Fibroblast of skin of right biceps (primary cell): ENCODE measurements at places on chromosomes 3 and 15.

DNA sequence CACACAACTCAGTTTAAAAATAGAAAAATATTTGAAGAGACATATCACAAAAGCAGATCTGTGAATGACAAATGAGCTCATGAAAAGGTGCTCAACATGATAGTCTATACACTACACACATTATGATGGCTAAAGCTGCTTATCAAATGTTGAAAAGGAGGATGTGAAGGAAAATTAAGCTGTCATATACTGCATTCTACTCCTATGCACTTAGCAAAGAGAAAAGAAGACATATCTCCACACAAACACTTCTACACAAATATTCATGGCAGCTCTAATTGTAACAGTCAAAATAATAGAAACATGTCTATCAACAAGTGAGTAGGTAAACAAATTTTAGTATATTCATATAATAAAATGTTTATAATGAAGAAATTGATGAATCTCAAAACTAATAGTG is 540.5 kb downstream of the PLOD2 start:
- DNase-seq: no peak

DNA sequence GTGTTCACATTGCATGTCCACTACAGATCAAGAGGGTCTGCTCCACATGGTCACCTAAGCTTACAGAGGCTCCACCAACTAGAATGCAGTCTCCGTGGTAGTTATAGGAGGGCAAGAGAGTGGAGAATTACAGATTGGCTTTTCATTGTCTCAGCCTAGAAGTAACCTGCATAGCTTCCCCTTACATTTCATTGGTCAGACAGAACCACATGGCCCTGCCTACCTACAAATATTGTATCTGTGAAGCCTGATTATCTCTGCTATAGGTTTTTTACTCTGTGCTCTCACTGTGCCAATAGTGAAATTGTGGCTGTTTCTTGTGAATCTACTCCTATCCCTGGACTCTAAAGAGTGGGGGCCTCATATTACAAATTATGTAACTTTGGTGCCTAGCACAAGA is 2.5 kb upstream of the TLNRD1 start:
- DNase-seq: no peak

DNA sequence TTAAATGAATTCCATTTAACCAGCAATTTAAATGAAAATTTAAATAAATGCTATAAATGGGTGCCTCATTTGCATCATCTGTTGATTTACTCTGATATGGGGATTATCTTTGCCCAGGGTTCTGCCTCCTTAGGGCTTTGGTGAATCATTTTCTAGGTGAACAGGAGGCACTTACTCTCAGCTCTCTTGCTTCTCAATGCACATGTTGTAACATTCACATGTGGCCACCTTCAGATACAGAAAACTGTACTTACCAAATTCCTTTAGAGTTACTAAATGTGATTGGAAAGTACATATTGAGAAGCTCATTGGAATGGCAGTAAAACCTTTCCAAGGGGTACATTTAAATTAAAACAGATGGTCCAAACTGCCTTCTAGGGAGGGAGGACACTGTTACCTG is 20.8 kb downstream of the GADL1 start:
- peak; percentile 8 for DNase-seq

GRCh38 chr3:128152419-128153155 is 694 bp upstream of the EEFSEC start:
- peak; percentile 77 for DNase-seq

- no peak for DNase-seq
These were observed 148.6 kb downstream of the SHQ1 start for GRCh38 chr3:72699631-72700030.

DNA sequence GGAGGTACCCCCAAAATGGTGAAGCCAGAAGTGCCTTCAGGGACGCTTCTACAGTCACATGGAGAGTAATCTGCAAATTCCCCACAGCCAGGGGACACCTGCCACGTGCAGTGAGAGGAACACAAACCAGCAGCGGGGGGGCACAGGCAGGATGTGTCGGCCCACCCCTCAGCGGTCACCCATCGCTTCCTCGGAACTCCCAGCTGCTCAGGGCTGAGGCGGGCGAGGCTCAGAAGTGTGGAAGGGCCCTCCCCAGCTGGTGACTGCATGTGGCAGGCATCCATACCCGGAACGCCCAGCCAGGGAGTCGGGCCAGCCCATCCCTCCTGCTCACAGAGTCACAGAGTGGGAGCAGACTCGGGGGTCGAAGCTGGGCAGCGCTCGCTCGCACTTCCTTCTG is 63.7 kb downstream of the SLC12A8 start:
- DNase-seq: peak; percentile 67

- DNase-seq: no peak
These were observed 615.6 kb upstream of the NECTIN3 start for GRCh38 chr3:110456001-110456400.

- DNase-seq: peak; percentile 75
These were observed 47.9 kb downstream of the PIK3CA start for GRCh38 chr3:179196098-179196497.

GRCh38 chr3:117400303-117400702 is 690.7 kb downstream of the TUSC7 start:
- DNase-seq: no peak

DNA sequence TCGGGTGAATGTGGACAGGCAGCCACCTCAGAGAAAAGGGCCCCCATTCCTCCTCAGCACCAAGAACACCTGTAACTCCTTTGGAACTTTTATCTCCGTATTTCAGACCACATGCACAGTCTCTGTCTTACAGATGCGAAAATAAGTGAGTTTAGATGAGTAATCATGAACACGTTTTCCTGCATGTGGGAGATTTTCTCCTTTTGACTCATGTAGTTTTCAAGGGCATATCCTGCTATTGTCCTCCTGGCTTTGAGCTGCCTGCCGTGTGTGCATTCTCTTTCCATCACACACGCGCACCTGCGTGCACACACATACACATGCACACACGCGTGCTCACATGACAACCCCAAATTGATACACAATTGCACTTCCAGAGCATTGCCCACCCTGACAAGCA is 239.2 kb downstream of the GABRG3 start:
- peak; percentile 38 for DNase-seq

DNA sequence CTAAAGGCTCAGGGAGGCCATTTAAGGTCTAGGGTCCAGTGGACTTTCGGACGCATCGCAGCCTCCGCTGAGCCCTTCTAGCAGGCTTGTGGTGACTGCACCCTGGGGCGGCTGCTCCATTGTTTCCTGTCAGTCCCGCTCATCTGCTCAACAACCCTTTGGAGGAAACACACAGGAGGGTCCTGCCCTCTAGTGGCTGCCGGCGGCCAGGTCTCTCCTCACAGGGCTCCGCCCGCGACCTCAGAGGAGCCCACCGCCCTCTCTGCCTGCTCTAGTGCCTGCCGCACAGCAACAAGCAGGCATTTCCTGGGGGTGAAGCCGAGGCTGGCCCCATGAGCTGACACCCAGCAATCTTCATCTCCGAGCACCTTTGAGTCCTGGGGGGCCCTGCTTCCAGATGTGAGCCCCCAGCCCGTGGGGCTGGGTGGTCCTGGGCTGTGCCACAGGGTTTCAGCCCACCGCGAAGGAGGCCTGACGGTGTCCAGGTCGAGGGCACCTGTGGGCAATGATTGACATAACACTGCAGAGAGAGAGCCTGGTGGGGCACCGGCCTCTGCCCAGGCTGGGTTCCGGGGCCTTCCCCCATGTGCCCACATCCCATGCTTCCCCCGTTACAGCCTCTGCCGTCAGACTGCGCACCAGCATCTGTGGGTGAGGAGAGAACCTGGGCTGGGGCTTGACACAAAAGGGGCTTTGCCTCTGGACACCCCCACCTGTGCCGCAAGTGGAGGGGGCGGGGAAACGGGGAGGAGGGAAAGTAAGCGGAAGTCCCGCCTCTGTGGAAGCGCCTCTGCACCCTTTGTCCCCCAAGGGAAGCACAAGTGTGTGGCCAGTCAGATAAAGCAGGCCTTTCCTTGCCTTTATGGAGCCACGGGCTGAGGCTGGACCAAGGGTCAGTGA is 27.0 kb upstream of the SFMBT1 start:
- DNase-seq: peak; percentile 72

GRCh38 chr3:104947943-104948342 is 418.8 kb upstream of the ALCAM start:
- DNase-seq: peak; percentile 69

DNA sequence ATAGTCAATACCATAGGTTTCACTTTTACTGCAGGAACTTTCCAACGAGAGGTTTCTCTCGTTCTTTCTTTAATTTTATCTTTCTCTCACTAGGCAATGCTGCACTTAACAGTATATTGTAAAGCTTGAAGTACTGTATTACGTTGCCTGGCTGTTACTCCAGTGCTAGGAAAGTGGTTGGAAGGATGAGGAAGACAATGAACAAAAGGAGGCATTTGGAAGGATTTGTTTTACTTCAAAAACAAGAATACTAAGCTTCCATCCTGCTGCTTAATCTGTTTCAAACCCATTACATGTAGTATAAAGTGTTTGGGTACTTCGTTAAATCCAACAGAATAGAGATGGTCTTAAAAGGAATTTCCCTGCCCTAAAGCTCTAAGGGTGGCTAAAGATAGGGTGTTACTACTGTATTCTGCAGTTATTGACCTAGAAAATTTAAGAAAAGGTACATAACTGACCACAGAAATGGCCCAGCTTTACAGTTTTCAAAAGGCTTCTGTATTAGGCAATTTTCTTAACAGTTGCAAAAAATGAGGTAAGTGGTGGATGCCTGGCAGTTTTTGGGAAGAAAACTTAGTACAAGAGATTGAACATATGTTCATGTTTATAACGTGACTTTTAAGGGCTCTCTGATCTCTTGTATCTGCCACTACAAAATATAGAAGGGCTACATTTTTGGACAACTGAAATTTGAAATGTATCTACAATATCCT is 785 bp upstream of the IFT57 start:
- DNase-seq: no peak

DNA sequence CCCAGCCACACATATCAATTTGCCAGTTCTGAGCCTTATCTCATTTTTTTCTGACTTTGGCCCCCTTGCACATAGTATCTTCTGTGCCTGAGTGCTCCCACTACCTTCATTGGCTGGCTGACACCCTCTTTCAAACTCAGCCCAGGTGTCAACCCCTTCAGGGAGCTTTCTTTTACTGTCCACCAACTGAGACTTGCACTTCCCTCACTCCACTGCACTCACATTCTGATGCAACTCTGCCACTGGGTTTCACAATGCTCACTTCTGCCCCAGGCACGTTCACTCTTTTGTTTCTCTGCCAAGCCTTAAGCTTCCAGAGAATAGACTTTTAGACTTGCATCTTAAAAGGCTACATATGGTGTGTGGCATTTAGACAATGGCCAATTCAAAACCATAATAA is 101.5 kb upstream of the CBLB start:
- peak; percentile 69 for DNase-seq

DNA sequence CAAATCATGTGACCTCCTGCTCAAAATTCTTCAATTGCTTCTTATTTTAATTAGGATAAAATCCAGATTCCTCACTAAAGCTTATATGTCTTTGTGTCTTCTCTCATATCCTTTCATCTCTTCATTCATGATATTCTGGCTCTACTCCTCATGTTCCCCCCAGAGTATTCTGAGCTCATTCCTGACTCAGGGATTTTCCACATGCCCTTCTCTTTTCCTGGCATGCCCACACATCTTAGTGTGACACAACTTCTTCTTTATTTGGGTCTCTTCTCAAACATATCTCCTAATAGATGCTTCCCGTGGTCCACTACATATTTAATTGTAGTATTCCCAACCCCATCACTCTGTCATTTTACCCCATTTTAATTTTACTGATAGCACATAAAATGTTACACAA is 15.2 kb upstream of the MBNL1 start:
- DNase-seq: no peak

- DNase-seq: no peak
These were observed 254.1 kb downstream of the UACA start for GRCh38 chr15:70509282-70509662.

DNA sequence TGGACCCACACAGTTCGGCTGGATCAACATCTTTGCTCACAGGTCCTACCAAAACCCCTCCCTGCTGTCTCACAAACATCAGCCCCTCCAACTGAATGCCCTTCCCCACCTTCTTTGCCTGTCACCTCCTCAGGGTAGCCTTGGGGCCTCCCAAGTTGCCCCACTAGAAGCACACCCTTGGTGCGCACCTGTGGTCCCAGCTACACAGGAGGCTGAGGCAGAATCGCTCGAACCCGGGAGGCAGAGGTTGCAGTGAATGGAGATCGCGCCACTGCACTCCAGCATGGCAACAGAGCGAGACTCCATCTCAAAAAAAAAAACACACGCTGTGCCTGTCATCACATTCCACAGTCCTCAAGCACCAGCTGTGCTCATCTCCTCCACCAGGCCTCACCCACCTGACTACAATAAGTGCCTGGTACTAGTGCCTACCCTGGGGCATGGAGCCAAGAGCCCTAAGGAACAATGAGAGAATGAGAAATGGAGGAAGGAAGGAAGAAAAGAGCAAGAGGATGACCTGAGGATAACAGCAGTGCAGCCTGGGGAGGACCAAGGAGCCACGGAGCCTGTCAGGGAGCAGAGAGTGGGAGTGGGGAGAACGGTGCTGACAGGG is 26.0 kb downstream of the RPN1 start:
- no peak for DNase-seq

DNA sequence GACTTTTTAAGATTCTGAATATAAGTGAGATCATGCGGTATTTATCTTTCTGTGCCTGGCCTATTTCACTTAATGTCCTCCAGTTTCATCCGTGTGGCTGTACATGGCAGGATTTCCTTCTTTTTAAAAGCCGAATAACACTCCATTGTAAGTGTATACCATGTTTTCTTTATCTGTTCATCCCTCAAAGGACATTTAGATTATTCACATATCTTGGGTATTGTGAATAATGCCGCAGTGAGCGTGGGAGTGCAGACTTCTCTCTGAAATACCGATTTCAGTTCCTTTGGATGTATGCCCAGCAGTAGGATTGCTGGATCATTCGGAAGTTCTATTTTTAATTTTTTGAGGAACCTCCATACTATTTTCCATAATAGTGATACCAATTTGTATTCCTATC is 136.1 kb downstream of the APBA2 start:
- DNase-seq: peak; percentile 24

DNA sequence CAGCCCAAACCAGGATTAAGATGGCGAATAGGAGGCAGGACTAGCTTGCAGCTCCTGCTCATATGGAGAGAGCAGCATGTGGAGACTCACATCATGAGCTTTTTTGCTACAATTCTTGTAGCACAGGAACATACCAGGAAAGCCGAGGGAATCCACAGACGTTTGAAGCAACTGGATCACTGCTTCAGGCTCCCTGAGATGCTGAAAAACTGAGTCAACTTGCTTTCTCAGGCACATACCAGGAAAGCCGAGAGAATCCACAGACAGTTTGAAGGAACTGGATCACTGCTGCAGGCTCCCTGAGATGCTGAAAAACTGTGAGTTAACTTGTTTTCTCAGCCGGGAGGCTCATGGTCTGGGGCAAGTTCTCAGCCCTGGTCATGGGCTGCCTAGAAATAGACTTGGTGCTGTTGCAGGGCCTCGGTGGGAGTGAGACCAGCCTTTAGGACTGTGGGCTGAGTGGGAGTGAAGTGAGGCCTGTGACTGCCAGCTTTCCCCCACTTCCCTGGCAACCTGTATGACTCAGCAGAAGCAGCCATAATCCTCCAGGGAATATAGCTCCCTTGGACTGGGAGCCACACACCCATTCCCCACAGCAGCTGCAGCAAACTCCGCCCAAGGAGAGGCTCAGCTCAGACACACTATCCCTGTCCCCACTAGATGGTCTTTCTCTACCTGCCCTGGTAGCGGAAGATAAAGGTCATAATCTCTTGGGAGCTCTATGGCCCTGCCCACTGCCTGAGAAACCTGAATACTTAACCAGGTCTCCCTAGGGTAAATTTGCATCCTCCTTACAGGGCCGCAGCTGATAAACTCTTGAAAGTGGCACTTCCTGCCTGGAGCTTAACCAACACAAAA is 51.9 kb upstream of the PFN2 start:
- DNase-seq: peak; percentile 56
